ENCODE measurements at places on chromosomes 16 and 17.

DNA sequence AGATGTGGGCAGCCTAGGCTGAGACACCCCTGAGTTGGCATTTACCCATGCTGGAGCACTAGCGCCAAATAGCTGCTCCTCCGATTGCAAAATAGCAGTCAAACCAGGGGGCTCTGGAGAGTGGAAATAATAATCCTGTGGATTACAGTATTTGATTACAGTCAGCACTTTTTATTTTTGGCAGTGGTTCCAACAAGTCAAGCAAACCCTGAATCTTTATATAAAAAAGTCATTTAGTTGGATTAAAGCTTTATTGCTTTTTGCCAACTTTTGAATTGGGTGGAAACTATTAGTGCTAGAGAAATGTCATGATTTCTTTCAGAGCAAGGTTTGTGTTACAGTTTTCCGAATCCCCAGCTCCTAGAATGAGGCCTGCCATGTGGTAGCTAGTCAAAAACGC lies 99.3 kb upstream of the FAM20A start:
- DNase-seq: no peak

- DNase-seq: no peak
Measured at GRCh38 chr16:81492311-81492761, 47.7 kb downstream of the CMIP start.

GRCh38 chr17:77684803-77685798 lies 273.4 kb upstream of the TNRC6C start:
- no peak for DNase-seq

- DNase-seq: no peak
Measured at GRCh38 chr17:40124279-40125141, 2.7 kb downstream of the MSL1 start.

DNA sequence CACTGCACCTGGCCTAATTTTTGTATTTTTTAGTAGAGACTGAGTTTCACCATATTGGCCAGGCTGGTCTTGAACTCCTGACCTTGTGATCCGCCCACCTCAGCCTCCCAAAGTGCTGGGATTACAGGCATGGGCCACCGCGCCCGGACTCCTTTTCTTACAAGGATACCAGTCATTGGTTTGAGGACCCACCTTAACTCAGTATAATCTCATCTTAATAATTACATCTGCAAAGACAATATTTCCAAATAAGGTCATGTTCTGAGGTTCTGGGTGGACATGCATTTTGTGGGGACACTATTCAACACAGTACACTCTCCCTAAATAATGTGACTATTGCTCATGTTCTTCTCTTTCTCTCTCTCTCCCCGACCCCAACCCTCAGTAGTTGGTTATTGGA lies 63.7 kb downstream of the ERCC4 start:
- no peak for DNase-seq

DNA sequence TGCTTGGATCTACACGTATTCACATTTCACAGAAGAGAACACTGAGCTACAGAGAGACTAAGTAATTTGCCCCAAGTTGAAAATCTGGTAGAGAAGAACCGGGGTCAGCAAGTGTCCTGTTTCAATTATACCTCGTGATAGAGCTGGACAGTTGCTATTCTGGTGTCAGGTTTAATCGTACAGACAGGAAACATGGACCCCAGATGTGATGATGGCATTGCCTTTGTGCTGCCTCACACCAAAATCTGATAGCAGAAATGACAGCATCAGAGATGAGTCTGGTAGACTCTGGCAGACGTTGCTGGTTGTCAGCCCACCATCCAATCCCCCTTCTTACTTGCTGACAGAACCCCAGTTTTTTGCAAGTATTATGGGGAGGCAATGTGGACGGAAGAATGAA lies 112.1 kb upstream of the FOXF1 start:
- no peak for DNase-seq

GRCh38 chr17:628089-628941 lies 86.3 kb downstream of the VPS53 start:
- no peak for DNase-seq

DNA sequence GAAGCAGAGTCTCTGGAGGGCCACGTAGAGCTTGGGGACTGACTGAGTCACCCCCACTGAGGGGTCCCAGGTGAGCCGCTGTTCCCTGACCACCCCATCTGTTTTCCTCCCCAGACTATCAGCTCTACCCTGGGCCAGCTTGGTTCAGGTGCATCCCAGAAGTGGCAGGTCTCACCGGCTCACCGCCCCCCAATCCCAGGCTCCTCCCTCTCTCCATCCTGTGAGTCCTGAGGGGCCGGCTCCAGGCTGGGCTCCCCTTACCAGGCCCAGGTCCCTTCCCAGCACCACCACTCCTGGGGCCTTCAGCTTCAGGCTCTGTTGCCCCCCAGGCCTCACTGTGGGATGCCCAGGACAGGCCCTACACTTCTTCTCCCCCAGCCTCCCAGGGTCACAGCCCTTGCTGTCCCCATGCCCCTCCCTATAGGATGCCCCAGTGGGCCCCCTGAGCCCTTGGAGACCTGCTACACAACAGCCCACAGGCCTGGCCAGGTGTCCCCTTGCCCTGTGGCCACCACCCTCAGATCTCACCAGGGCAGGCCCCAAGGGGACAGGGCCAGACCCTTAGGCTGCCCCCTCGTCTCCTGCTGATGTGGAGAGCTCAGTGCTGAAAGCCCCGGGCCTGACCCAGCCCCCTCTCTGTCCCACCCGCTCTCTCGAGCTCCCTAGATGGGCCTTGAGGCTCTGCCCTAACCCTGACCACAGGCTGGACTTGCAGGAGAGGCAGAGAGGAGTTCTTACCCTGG lies 40.4 kb downstream of the TNFRSF13B start:
- no peak for DNase-seq

DNA sequence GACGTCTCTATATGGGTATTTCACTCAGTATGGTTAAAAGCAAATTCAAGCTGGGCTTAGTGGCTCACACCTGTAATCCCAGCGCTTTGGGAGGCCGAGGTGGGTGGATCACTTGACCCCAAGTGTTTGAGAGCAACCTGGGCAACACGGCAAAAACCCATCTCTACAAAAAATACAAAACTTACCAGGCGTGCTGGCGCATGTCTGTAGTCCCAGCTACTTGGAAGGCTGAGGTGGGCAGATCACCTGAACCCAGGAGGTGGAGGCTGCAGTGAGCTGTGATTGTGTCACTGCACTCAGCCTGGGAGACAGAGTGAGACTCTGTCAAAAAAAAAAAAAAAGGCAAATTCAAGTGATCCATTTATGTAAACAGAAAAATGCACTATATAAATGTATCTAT lies 1.3 kb upstream of the TNFRSF17 start:
- no peak for DNase-seq

GRCh38 chr16:65658787-65659220 lies 536.9 kb upstream of the CDH11 start:
- DNase-seq: peak; percentile 80

GRCh38 chr17:69348429-69348828 lies 21.5 kb upstream of the ABCA5 start:
- no peak for DNase-seq

DNA sequence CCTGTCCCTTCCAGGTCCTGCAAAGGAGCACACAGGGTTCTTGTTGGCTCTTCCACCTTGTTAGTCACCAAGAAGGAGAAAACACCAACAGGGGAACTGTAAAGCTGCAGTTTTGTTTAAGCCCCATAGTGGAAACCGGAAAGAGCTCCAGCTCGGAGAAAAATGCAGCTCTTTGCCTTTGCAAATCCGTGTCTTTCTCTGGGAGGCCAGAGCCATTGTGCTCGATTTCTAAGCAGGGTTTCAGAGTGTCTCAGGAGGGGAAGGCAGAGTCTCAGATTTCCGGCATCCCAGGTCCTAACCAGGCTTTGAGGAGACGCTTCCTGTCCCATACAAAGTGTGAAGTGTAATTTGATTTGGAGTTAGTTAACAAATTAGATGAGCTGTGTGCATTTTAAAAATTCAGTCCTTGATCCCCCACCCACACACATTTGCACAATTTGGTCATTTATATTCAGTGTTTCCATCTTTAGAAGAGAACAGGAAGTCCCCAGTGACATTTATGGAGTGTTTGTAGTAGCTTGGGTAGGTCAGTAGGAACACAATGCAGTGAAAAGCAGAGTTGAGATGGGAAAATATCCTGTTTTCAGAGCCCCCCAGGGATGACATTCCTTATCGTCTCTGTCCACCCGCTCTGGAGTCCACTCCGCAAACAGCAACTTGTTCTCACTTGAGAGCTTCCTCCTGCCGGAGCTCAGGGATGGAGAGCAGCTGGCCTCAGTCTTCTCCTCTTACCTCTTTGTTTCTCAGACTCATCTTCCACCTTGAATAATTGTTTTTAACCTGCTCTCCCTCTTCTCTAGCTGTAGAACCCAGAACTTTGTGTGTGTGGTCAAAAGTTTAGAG lies 331.9 kb downstream of the SEC14L1 start:
- peak; percentile 59 for DNase-seq
